ENCODE measurements at places on chromosomes 13 and 19.

GRCh38 chr13:69601661-69602060 lies 506.0 kb upstream of the ATXN8OS start:
- DNase-seq = no peak

DNA sequence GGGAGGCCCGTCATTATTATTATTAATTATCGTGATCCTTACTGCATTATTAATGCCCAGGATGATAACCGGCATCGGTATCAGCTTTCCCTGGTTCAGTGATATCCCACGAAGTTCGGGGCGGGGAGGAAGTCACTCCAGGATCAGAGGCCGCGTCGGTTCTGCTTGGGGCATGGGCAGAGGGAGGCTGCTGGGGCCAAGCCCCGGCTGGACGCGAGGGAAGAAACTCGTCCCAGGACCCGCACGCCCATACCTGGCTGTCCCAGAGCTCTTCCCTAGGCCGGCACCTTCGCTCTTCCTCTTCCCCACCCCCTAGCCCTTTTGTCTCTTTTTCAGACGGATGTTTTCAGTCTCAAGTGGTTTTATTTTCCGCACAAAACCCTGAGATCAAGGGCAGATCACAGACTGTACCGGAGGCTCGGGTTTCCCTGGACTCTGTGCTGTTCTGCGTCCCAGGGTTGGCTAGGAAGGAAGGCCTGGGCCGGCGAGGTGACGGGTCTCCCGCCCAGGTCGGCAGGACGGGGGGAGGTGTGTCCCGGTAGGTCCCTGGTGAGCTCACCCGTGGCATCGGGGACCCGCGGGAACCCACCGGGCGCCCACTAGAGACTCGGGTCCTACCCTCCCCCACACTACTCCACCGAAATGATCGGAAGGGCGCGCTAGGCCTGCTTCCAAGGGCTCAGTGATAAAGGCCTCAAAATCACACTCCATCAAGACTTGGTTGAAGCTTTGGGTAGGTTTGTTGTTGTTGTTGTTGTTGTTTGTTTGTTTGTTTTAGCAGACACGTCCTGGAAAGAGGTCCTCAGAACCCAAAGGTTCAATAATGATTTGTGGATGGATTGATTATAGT lies 7.9 kb downstream of the ZIC2 start:
- no peak for DNase-seq

GRCh38 chr13:59038824-59039223 lies 1124.9 kb downstream of the DIAPH3 start:
- DNase-seq = no peak

- no peak for DNase-seq
Measured at GRCh38 chr13:66528180-66528579, 702.0 kb downstream of the PCDH9 start.

DNA sequence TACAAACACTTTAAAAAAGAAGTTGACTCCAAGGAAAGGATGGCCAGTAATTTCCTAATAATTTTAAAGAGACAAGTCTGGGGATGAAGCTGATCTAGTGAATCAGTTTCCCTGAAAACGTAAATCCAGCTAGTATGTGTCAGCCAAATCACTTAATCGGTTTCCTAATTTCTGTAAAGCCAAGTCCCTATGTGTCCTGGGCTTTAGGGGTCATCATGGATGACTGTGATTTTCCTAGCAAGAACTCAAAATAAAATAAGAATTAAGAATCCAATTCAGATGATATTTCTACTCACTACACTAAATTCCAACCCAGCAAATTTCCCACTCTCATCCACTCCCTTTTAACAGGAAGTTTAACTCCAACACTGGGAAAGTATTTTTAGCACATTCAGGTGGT lies 35.9 kb downstream of the ELF1 start:
- DNase-seq = no peak

GRCh38 chr19:2080336-2080988 lies 15.7 kb downstream of the MOB3A start:
- DNase-seq = no peak

- DNase-seq = no peak
Measured at GRCh38 chr13:75518439-75519088, 19.1 kb downstream of the COMMD6 start.

DNA sequence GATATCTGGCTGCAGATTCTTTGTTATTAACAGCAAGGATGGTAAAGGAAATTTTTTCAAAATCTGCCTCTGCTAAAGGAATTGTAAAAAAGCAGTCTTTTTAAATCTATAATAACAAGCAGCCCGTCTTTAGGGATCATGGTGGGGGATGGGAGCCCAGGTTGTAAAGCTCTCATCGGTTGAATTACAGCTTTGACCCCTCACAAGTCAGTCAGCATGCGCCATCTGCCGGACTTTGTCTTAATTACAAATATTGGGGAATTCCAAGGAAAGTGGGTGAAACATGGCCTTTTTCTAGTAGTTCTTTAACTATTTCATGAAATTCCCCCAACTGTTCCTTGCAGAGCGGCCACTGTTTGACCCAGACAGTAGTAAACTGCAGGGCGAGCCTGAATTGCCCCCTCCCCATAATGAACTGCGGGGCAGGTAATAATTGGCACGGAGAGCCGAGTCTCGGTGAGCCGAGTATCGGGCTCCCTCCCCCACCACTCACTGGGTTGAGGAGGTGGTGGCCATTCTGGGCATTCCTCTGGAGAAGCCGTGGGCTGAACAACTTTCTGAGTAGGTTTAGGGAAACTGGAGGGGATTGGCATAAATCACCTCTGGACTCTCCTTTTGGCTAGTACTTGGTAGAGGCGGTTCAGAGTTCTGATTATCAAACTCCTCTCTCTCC lies 11.6 kb downstream of the ZNF578 start:
- DNase-seq = no peak

DNA sequence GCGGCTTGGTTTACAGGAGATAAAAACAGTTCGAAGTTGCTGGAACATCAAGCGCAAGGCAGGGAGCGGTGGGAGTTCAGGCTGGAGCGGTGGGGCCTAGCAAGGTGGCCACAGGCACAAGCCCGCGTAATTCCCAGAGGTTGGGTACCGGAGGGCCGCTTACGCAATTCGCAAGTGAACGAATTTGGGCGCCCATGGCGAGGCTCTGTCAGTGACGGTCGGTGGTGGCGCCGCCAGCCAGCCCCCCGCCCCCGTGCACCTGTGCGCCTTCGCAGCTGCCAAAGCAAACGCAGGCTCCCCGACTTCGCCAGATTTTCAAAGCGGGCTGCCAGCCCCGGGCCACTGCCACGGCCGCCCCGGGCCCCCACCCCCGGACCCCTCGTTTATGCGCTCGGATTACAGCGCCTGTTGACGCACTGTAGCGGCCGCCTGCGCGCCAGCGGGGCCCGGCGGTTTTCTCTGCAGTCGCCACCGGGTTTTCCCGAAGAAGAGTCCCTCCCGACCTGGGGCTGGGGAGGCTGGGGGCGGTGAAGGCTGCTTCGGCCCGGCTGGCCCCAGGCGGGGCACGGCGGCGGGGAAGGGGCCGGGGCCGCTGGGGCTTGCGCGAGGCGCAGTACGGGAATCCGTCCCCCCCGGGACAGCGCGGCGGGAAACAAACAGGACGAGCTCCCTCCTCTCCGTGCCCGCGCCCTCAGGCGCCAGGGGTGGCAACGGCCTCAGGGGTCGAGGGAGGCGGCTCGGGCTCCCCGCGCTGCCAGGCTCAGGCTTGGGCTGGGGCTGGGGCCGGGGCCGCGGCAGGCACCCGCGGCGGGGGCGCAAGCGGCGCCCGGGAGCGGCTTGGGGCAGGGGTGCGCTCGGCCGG lies 709 bp downstream of the N4BP2L1 start:
- DNase-seq = peak; percentile 25

DNA sequence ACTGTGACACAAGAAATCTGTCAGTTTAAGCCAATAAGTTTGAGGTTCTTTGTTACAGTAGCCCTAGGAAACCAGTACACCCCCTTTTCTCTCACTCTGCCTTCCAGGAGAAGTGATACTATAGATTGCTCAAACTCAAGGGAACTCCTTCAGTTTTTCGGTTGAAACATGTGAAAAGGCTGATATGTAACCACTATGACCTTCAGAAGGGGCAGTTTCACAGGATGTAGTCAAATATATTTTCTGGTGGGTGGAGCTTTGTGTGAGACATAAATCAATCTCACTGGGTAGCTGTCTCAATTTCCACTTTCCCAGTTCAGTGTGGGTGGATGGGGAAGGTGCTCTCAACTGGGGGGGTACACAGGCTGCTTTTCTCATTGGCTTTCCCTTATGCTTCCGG lies 41.7 kb downstream of the HTR2A start:
- no peak for DNase-seq

- DNase-seq = no peak
Measured at GRCh38 chr13:93853912-93854311, 625.6 kb downstream of the DCT start.

GRCh38 chr19:58097781-58098681 lies at the start of gene ZSCAN18:
ZSCAN18 (minus strand) TSS chr19:58098231; CDS start chr19:58090267, 7,964 bp downstream.
- DNase-seq = peak; percentile 99

DNA sequence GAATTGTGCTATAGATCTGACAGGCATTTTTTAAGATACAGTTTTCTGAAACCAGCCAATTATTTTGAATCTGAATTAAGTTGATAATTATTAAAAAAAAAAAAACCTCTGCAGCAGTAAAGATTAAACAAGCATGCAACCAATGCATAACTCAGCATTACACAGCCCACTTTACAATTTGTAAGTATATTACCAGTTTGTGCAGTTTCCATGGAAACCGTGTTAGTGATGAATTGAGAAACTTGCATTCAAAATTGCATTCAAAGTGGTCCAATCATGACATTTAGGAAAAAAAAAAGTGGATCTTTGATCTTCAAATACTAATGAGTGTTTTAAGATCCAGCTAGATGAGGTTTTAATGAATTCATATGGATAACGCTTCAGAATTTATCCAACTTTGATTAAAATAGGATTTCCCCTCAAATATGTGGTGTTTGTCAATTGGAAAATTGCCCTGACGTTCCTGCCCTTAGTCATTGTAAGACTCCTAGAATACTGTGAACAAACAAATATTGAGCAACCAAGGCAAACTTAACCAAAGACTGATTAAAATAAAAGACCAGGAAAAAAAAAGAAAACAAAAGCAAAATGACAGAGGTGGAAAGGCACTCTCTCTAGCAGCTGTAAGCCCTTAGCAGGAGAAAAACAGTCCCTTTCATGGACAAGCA lies 314.8 kb upstream of the MAB21L1 start:
- DNase-seq = no peak

DNA sequence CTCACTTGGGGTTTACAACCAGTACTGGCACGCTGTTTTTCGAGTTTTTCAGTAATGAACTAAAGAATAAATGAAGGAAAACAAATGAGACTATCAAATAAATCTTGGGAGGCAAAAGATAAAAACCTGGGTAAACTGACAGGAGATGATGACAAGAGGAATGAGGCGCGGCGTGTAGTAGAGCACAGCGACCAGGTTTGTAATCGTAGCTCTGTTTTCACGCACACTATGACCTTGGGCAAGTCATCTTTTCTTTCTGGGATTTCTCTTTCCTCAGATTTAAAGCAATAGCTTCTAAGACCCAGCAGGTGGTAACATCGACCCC lies 419 bp downstream of the MRPS31 start:
- DNase-seq = no peak

DNA sequence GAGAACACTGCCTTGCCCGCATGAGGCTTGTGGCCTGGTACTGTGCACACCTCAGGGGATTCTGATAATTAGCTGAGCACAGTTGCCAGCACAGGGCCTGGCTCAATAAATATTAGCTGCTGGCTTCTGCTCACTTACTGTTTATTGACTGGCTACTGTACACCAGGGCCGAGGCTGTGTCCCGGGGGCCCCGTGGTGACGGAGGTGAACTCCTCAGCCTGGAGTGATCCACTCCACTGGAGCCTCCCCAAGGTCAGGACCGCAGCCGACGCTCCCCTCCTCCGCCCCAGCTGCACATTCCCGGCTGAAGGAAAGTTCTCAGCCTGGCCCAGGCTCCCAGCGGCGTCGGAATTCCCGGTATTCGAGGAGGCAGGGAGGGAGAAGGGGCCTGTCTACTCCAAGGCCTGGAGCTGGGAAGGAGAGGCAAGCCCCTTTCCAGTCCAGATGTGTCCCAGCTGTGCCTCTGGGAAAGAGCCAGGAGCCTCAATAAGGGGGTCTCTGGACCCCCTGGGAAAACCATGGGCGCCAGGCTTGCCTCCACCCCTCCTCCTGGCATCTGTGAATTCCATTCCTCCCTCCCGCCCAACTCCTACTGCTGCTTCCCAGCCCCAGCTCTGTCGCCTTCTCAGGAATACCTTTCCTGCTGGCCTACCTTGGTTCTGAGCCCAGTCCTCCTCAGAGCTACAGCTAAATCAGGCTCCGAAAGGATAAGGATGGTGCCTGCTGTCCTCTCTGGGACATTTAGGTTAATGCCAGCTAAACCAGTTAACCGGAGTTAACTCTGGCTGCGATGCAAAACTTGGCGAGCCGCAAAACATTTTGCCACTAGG lies 7.3 kb downstream of the RPS16 start:
- peak; percentile 70 for DNase-seq

DNA sequence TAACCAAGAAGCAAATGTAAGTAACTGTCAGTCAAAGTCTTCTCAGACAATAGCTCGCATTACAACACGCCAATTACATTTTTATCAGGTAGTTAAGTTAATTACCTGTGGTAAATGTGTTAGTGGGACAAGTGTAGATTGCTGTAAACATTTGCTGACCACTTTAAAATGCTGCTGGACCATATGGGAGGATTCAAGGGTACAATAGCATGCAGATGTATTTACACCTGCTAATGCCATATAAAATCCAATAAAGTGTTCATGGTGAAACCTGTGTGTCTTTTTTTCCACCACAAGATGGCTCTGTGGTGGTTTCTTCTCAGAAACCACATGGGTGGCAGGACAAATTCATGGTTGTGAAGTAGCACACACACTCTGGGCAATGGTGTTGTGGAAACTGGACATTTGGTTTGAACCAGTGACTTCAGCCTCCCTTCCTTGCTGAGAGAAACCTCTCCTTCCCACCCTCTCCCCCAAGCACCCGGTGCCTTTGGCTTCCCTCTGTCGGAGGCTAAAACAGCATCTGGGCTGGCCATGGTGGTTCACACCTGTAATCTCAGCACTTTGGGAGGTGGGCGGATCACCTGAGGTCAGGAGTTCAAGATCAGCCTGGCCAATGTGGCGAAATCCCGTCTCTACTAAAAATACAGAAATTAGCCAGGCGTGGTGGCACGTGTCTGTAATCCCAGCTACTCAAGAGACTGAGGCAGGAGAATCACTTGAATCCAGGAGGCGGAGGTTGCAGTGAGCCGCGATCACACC lies 18.1 kb upstream of the GTF3A start:
- DNase-seq = no peak

GRCh38 chr13:80227645-80228044 lies 113.3 kb downstream of the SPRY2 start:
- DNase-seq = no peak

- no peak for DNase-seq
Measured at GRCh38 chr13:64819081-64819480, 2411.1 kb downstream of the PCDH9 start.

DNA sequence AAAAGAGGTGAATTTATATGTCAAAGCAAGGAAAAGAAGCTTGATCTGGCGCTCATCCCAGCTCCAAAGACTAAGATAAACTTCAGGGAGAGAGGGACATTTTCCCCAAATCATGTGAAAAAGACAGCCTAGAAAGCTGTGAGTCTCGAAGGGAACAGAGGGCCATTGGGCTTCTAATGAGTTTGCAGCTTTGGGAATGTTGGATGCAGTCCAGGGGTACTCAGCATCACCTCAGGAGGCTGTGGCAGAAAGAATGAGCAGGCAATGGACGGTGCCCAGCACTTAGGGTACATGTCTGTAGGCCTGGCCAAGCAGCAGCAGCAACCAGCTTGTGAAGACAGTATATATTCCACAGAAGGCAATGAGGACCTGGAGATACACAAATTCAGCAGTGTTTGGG lies 25.7 kb upstream of the WASF3 start:
- DNase-seq = no peak

GRCh38 chr13:46172531-46172991 lies 9.4 kb downstream of the LCP1 start:
- no peak for DNase-seq

GRCh38 chr13:99208185-99208584 lies 7.5 kb downstream of the UBAC2 start:
- no peak for DNase-seq
